ENCODE measurements at places on chromosomes 2 and 18.

DNA sequence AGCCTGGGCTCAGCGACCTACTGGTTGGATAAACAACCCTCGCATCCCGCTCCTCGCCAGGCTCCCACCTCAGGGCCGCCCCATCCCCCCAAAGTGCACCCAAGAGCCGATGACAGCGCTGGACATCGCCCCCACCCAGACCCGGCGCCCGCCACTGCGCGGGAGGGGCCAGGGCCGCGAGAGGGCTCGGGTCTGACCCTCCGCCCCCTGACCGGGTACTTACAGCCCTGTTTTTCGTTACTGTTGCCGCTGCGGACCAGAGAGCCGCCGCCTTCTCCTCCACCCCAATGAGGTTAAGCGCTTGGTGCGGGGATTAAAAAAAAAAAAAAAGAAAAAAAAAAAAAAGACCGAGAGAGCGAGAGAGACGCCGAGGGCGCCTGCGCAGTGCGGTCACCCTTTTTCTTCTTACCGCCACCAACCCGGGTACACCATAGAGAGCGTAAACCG lies at the start of gene CLASP1:
Gene CLASP1 (minus strand): TSS at position 314 of the 447 bp plus-strand sequence. CDS start 43,567 bp downstream, outside the sequence.
- no peak for DNase-seq

GRCh38 chr2:45010702-45011012 lies 1.4 kb upstream of the SIX2 start:
- no peak for DNase-seq

- DNase-seq, result no peak
These were observed 829.3 kb upstream of the ID2 start for GRCh38 chr2:7852546-7852945.

- DNase-seq, result no peak
These were observed 103.6 kb upstream of the SERPINE2 start for GRCh38 chr2:224142397-224143312.

DNA sequence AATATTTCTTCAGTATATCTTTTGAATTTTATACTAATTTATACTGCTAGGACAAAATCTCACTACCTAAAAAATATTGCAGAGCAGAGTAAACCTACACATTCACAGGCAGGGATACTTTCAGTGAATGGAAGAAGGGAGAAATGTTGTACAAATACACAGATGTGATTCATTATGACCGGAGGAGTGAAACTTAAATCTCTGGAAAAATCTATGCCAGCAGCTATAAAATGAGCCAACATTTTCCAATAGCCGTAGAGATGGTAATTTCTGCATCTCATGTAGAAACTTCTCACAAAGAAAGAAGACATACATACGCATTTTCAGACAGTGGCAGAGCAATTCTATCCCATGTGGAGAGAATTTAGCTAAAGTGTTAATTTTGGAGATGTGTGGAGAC lies 54.8 kb downstream of the KCNS3 start:
- no peak for DNase-seq

DNA sequence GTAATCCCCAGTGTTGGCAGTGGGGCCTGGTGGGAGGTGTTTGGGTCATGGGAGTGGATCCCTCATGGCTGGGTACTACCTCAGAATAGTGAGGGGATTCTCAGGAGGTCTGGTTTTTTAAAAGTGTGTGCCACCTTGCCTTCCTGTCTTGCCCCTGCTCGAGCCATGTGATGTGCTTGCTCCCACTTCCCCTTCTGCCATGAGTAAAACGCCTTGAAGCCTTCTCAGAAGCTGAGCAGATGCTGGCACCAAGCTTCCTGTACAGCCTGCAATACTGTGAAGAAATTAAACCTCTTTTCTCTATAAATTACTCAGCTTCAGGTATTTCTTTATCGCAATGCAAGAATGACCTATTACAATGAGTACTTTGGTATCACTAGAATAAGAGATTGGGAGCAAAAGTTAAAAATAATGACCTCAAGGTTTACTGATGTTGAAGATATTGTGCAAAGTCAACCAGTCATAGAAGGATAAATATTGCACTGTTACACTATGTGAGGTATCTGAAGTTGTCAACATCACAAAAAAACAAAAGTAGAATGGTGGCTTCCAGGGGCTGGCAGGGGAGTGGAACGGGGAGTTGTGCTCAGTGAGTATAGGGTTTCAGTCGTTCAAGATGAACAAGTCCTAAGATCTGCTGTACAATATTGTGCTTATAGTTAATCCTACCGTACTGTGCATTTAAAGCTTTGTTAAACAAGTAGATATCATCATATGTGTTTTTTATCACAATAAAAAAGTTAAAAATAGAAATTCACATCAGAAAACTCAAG lies 938.3 kb upstream of the CNTNAP5 start:
- DNase-seq, result no peak

GRCh38 chr2:240889601-240890560 lies 6.1 kb downstream of the MAB21L4 start:
- DNase-seq, result no peak

DNA sequence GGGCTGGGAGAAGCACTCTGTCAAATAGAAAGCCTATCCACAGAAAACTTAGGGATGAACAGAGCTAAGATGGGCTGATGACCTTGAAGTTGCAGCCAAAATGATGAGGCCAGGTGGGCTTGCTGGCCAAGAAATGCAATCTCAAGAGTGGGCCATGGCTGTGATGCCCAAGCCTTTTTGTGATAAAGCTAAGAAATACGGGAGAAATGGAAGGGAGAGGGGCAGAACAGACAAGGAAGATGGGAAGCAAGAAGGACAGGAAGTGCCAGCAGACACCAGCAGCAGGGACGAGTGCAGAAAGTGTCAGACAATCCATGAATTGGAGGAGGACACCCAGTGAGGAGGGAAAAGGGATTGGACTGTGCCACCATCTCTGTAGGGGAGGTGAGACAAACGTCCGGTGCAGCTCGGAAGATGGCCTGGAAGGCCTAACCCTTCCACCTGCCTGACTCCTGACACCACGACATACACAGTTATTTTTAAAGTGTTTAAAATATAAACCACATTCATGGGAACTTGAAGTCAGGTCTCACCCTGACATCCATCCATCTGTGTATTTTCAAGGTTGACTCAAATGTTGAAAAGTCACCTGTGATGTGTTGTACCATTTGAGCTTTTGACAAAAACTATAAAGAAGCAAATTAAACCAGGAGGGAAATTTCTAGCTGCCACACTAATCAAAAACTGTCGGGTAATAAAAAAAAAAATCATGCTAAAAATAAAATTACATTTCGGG lies 105.5 kb downstream of the BCL2 start:
- DNase-seq, result no peak

DNA sequence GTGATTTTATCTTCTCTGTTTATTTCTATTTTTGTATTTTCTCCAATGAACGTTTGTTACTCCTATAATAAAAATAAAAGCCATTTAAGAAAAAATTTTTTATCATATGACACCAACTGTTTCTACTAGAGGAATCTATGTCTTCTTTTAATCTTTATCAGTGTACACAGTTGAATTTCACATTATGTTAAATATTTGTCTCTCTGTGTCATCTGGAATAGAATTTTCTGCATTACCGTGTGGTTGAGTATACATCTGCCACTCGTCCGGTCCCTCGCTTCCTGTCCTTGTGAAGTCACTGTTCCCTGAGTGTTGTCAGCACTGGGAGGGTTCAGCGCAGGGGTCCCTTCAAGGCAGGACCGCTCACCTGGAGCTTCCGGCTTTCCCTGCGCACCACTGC lies 99.2 kb downstream of the LDLRAD4 start:
- no peak for DNase-seq

GRCh38 chr2:222776792-222777191 lies 84.0 kb upstream of the ACSL3 start:
- DNase-seq, result no peak

GRCh38 chr2:236403125-236403524 lies 138.9 kb upstream of the ASB18 start:
- no peak for DNase-seq

GRCh38 chr18:47050468-47050867 lies 15.0 kb upstream of the ELOA2 start:
- no peak for DNase-seq

GRCh38 chr2:164080486-164080885 lies 344.7 kb upstream of the FIGN start:
- no peak for DNase-seq

Measured in T-helper 2 cell treated with Interferon-gamma antibody and Interleukin-4, amounts not matched to agents 5 μg/mL and 100 μg/mL, for 36 hours (primary cell).